Nephron progenitor cell (in vitro differentiated cells): ENCODE measurements at places on chromosomes 16 and 17.

DNA sequence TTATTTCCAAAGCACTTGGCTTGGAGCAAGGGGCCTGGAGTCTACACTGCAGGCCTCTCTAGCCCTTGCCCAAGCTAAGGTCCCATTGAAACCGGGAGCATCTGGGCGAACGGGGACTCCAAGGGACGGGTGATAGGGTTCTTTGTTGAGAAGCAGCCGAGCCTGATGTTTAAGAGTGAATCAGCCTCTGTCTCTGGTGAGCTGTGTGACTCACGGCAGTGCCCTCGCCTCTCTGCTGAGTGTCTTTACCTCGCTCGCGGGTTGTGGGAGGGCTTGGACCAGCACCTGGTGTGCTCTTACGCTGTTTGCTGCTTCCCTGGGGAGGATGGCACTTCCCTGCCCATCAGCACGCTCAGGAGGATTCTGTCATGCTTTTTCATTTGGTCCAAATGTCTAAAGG lies 1.3 kb downstream of the HGS start:
- no peak for DNase-seq

DNA sequence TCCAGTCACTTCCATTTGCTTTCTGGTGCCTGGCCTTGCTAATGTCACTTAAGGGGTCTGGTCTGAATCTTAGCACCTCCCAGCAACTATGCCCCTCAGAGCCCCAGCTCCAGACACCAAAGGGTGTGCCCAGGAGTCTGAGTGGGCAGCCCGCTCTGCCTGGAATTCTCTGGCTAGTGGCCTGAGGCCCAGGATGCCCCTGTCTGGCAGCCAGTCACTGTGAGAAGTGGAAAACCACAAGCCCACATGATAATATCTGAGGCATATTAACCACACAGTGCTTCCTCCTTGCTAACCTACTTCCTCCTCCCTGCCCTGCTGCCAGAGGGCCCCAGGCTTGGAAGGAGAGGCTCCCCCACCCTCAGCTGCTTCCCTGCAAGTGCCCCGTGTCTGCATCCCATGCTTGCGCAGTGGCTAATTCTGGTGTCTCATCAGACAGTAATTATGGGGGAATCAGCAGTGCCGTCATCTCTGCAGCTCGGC lies 14.0 kb downstream of the SRCIN1 start:
- no peak for DNase-seq

- DNase-seq, result no peak
These were observed 4.2 kb downstream of the ST3GAL2 start for GRCh38 chr16:70434484-70435260.

DNA sequence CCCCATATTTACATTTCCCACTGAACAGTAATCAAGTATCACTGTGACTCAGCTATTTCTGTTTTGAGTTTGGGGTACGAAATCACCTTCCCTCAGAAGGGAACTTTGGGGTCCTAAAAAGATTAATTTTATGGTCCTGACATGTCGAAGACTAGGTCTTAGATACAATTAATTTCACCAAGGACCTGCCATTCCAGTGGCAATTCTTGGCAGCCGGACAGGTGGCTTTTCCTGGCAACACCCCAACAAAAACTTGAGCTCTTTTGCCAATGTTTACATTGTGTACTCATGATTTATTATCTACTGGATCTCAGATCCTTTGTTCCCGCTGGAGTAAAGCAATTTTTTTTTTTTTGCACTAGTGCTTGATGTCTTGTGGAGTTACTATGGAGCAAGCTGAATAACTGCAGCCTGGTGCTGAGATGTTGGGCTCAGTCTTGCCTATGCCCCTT lies 14.4 kb downstream of the SLFN5 start:
- DNase-seq, result no peak

GRCh38 chr17:33978889-33979288 lies 276.2 kb upstream of the CCL2 start:
- no peak for DNase-seq

DNA sequence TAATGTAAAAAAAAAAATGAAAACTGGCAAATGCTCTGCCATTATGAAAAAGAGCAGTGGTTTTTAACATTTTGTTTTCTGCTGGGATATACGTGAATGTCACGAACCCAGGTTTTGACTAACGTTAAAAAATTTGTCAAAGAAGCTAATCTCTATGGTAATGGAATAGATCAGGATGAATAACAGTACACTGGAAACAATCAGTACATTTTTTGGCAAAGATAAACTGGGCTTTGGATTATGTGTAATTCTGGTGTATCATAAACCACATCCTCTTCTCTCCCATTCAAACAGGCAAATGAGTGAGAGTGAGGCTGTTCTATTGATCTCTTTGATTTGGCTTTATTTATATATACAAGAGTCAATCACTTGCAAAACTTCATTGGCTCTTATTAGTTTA lies 207.0 kb upstream of the IRX3 start:
- no peak for DNase-seq

- no peak for DNase-seq
These were observed 10.5 kb downstream of the PDZD9 start for GRCh38 chr16:21990381-21990944.

DNA sequence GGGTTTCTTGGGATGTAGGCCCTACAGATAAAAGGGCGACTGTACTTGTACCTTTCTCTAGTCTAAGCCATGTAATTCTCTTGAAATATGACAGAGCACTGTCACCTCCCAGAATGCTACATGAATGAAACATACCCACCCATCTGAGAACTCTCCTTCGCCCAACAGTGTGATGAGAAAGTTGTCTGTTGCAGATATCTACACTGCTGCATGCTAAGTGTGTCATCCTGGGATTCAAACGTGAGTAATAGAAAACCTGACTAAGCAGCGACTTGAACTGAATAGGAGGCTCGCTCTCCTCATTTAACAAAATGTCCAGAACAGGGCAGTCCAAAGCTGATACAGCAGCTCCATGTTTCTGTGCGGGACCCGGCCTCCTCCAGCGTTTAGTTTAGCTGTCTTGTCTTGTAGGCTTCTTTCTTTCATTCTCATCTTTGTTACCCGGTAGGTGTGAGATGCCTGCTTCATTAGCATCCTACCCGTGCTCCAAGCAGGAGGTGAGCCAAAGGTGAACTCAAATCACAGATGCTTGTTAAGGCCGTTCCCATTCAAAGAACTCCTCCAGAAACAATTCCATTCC lies 211.9 kb downstream of the PRKCA start:
- no peak for DNase-seq

GRCh38 chr16:25073854-25074253 lies 37.7 kb upstream of the LCMT1 start:
- DNase-seq, result no peak

DNA sequence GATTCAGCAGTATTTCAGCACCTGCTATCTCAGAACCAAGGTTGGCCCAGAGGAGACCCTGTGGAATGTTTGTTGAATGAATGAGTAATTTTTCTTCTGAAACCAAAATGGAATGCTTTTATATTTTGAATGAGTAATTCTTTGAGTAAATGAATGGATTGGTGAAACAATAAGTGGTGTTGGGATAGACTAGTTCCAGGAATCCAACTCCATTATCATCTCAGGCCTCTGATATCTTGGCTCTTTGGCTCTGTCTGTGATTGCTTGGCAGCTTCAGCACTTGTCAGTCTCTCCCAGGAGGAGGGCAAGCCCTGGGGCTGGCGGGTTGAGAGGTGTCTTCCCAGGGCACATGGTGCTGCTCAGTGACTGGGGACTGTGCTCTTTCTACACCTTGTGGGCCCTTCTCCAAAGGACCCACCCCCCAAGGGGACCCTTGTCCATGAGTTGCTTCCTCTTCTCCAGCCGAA lies 284.4 kb upstream of the FOXF1 start:
- DNase-seq, result no peak

GRCh38 chr16:74288065-74288464 lies 8.5 kb upstream of the PSMD7 start:
- no peak for DNase-seq

DNA sequence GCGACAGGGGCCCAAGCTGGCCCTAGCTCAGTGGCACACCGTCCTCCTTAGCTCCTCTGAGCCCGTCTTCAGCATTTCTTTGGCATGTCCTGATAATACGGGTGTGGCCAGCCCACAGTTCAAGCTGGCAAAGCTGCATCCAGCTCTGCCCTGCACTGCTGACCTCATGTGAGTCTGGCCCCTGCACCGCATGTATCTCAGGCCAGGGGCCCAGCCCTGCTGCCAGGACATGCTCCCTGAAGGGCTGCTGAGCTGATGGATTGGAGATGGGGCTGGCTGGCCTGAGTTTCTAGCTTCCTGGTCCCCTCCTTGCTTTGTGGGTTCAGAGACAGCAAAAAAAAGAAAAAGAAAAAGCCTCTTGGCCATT lies 2.4 kb downstream of the DOC2B start:
- no peak for DNase-seq

- no peak for DNase-seq
These were observed 2.9 kb downstream of the IRF8 start for GRCh38 chr16:85901773-85902365.

GRCh38 chr17:35560703-35561102 lies at the start of gene SLFN14:
Gene SLFN14, minus strand, starts transcription at chr17:35560819. Its CDS starts 2,757 bp downstream, at chr17:35558062.
- no peak for DNase-seq

DNA sequence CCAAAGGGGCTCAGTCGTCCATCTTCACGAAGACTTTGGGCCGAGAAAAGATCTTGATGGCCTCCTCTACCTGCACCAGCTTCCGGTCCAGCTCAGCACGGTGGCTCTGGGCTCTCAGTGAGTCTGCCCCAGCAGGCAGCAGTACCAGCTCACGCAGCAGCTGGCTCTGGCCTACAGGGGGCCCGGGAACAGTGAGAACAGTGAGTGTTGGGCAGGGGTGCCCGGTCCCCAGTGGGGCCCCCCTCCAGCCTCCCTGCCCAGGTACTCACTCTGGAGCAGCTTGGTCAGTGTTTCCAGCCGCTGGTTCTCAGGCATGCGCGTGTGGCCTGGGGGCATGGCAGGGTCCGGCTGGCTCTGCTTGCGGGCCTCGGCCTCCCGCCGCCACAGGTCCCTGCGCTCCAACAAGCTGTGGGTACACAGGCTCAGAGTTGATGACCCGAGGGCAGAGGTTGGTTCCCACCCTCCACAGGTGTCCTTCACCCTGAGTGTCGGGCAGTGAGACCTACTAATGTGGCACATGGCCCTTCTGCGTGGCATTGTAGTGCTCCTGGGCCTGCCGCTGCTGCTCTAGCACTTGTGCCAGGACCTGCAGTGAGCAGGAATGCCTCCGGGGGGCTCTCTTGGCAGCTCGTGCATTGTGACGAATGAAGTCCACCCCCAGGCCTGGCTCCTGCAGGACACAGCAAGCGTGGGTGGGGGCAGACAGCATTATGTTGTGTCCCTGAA lies 2.6 kb downstream of the PARD6A start:
- DNase-seq, result no peak

- DNase-seq, result no peak
These were observed 4.2 kb downstream of the C16orf90 start for GRCh38 chr16:3490911-3491629.

DNA sequence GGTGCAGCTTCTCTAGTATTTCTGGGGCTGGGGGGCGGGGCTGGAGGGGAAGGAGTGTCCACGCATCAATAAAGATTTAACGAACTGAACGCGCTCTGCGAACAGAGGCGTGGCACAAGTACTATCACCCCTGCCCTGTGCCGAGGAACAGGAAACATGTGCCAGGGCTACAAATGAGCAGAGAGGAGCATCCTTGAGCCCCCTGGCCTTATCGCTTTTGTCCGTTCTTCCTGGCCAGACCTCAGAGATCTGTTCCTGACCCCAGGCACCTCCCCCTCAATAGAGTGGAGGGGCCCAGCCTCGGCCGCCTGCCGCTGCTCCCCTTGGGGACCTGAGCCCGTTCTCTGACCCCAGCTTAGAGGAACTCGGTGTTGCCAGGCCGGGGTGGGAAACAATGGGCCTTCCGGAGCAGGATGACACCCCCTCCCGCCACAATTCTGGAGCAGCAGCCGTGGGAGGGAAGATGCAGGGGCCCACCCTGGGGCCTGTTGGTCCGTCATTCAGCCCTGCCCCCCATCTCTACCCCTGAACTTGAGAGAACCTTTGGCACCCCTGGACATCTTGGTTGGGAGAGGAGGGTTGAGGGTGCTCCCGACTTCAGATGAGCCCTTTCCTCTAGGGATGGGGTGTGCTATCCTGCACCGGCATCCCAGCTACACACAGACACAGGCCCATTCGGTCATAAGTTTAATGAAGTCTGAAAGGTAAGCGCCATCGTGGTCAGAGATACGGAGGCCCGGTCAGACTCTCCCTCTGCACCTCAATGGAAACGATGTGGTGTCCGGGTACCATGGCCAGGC lies 1.1 kb downstream of the NAA38 start:
- peak; percentile 41 for DNase-seq

DNA sequence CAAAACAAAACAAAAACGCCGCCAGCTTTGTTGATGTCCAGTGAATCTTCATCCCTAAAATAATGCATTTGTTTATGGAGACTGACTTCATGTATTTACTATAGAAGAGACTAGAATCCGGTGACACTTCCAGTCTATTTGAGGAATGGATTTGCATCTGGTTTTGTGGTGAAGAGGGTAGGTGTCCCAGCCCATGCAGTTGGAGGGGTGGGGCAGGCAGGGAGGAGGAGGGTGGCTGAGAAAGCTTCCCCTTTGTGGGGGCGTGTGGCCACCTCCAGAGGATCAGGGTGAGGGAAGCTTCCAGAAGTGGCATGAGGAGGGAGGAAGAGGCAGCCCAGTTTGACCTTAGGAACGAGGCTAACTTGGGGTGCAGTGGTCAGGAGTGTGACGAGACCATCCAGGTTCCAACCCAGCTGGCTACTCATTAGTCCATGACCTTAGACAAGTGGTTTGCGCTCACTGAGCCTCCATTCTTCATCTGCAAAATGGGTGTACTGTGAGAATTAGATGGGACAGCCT lies 69.5 kb downstream of the CMIP start:
- DNase-seq, result no peak

DNA sequence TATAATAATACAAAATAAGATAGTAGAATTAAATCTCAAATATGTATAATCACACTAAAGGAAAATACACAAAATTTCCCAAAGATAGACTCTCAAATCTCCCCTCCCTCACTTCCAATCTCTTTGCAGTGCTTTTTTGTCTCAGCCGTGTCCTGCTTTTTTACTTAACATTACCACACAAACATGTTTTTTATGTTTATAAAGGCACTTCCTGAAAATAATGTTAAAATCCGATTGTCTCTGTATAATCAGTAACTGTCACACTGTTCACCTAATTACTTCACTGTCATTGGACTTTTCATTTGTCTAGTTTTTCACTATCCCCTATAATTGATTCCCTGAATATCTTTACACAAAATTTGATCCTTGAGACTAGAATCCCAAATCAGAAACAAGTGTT lies 38.2 kb upstream of the ALDH3A2 start:
- no peak for DNase-seq

DNA sequence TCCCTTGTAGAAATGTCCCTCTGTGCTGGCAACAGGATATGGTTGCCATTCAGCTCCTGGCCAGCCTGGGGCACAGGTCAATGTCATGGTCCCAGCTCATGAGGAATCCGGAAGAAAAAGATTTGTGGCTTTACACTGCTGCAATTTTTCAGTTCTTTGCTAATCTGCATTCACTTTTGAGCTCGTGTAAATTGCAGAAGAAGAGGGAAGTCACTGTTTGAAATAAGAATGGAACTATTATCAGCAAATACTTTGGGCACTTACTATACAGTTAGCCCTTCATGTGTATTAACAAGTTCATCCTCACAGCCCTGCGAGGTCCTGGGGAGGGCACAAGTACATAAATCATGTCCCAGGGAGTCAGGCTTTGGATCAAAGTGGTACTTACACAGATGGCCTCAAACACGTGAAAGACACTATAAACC lies 14.2 kb downstream of the SLC47A2 start:
- no peak for DNase-seq
